Psoas muscle (tissue), 8 donors: ENCODE measurements at places on chromosomes 7 and 10.

DNA sequence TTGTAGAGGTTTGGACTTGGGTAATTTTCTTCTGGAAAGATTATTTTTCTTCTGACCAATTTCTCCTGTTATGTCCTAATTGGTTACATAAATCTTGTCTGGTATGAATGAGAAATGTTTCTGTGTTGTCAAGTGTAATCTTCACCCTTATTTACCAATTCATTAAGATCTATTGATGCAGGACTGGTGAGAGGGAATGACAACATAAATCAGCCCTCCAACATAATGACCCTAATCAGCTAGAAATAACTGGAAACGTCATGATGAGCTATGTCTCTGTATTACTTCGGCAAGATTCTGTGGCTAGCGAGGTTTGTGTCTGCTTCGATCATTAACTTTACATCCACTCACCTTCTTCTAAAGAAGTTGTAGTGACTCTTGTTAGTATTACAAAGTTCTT lies 3.5 kb downstream of the FOXP2 start:
- DNase-seq = no peak

GRCh38 chr7:47233996-47234395 lies 347.9 kb downstream of the TNS3 start:
- no peak for DNase-seq

DNA sequence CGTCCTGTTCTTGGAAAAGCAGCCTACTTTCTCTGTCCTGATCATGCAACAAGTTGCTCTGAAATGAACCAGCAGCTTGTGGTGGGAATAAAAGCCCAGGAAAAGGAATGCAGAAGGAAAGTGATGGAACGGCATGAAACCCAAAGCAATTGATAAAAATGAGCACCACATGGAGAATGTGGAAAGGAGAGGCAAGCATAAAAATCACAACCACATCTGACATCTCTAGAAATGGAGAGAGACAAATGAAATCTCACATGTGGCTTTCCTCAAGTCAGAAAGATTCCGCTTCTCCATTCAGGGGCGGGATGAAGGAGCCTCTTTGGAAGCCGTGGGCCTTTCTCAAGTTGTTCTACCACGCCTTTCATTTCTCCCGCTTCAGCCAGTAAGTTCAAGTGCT lies 631.7 kb upstream of the GALNT17 start:
- DNase-seq = no peak

DNA sequence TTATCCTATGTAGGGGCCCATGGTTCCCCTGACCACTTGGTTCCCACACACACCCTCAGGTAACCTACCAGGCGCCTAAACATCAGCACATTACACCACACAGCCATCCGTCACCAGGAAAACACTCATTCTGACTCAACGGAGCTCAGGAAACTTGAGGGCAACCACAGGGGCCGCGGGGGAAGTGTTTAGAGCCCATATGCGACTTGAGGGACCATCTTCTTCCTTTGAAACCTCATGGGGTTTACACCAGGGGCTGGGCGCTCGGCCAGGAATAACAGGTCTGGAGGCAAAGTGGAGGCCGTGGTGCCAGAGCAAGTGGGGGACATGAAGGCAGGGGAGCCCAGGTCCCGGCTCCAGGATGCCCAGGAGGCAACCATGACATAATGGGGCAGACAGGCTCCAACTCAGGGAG lies 1.5 kb downstream of the STX1A start:
- no peak for DNase-seq

- DNase-seq = no peak
Measured at GRCh38 chr10:88849234-88849633, 2.4 kb downstream of the ANKRD22 start.

GRCh38 chr10:42553064-42553407 lies 85.3 kb downstream of the ZNF33B start:
- DNase-seq = no peak

DNA sequence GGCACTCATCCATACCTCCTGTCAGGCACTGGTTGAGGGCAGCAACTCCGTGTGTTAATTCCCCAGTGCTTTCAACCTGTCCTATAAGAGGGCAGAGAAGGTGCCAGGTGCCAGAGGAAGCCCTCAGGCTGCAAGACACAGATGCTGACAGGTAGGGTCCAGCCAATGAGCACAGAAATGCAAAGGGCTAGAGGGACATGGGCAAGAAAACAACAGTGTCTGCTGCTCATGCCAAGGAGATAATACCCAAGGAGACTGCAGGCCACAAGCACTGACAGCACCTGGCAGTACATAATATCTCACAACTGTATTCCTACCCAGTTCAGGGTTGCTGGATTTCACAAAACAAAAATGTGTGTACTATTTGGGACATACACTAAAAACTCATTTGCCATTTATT lies 38.4 kb upstream of the TM9SF3 start:
- DNase-seq = no peak

DNA sequence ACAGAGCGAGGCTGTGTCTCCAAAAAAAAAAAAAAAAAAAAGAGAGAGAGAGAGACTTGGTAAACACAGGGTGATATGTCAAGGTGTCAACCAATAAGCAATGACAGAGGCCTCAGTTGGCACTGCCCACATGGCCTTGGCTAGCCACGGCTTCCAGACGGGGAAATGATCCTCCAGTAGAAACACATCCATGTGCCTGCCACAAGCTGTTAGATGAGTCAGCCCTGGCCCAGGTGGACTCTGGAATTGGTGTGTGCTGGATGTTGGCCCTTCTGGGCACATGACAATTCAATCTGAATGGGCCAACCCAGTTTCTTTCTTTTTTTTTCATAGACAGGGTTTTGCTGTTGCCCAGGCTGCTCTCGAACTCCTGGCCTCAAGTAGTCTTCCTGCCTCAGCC lies 13.7 kb downstream of the RFC2 start:
- DNase-seq = no peak

- no peak for DNase-seq
Measured at GRCh38 chr10:123331438-123331837, 177.2 kb downstream of the BUB3 start.

- no peak for DNase-seq
Measured at GRCh38 chr10:78815702-78816334, 252.9 kb upstream of the ZMIZ1 start.

DNA sequence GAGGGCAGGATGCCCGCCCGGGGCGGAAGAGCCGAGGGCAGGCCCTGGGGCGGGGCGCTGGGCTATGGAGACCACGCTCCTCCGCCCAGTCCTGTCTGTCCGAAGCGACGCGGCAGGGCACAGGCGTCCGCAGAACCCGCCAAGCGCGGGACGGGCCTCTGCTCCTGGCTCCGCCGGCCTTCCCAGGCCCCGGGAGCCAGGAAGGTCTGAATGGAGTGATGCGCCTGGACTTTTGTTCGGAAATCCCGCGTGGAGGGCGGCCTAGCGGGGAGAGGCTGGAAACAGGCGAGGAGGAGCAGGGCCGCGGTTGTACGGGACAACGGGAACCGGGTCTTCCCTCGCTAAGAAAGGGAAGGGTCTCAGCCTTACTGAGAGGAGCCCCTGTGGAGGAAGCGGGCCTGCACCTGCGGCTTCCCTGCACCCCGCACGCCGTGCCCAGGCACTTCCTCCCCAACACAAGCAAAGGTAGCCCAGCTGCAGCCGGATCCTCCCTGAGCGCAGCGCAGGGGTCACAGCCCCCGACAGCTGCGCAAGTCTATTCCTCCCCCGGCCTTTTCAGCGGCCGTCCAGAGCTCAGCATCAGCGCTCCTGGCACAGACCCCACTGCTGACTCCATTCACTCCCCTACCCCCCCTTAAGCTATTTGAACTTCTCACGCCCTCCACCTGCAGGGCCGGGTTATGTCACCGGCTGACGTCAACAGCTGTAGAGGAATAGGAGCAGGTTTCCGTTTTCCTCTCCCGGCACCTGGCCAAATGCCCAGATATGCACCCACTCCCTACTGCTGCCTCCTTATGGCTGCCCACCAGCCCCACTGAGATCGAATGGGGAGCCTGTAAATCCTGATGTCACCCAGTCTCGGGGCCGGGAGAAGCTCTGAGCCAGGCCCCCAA lies 143.2 kb upstream of the RET start:
- no peak for DNase-seq

DNA sequence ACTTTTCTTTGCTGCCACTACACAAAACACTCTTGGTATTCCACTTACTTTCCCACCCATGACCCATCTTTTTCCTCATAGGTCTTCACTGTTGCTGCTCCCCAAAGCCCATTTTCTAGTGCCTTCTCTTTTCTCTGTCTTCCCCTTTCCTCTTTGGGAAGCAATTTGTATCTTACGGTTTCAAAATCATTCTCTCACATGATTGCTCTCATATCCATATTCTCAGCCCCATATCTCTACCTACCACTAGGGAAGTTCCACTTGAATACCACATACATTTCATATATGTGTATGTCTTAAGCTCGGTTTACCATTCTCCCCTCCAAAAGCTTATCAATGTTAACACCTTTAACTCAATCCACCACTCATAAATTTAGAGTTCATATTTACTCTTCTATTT lies 3.2 kb upstream of the UBE2D1 start:
- no peak for DNase-seq

DNA sequence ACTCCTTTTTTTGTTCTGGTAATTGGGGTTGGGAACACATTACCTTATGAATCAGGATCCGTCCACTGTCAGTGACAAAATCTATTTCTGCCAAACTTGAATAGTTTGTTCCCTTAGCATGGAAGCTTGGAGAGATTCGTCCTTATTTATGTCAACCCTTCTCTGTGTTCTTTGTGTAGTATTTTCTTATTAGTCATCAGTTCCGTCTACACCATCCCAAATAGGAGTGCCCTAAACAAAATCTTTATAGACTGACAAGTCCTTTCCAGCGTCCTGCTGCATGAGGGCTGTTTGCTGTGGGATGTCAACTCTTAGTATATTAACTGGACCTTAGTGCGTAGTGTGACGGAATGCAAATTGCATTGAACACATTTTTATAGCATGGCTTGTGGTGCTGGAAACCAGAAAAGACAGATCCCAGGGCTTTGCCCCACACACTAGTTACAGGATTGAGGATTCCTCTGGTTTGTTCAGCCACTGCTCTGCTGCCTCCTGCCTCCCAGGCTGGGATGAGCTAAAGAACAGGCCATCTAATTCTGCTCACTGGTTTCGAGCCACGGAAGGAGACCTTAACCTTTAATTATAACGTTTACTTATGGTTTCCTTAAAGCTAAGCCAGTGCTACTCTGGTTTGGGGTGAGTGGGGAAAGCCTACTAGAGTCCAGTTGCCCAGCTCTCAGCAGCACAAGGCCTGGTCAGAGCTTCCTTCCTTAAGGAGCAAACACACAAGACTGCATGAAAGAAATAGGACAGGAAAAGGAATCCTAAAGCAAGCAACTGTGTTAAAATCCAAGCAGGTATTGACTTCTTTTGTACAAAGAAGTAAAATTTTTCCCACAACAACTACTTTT lies 194.4 kb downstream of the CCSER2 start:
- DNase-seq = no peak

DNA sequence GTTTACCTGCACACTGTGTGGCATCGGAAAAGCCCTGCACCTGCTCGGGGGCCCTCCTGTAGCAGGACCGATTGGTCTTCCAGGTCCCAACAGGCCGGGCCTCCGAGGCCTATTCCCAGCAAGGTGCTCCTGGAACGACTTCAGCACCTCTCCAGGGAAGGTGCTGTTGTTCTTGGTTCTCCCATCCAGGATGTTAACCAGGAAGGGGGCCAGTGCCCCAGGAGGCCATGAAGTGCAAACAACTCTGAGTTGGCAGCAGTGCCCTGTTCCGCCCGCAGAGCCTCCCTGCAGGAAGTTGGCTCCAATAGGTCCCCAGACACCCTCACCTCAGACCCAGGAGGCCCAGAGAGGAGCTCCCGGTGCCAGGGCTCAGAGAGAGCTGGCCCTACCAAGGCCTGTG lies 64.0 kb upstream of the DUSP5 start:
- peak; percentile 47 for DNase-seq

DNA sequence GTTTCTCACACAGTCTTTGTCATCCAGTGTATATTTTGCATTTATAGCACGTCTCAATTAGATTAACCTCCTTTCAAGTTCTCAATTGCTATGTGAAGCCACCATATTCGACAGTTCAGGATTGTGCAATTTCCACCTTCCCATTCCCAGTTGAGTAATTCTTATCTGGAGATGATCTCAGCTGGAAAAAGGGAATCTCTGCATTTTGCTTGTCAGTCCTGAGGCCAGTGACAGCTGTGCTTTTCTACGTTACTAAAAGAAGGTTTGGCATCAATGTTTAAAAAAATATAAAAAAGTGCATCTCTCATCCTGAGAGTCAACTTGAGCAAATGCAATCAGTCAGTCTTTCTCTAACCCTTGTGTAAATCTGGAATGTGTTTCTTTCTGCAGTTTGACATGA lies 247.7 kb downstream of the PRKG1 start:
- no peak for DNase-seq

DNA sequence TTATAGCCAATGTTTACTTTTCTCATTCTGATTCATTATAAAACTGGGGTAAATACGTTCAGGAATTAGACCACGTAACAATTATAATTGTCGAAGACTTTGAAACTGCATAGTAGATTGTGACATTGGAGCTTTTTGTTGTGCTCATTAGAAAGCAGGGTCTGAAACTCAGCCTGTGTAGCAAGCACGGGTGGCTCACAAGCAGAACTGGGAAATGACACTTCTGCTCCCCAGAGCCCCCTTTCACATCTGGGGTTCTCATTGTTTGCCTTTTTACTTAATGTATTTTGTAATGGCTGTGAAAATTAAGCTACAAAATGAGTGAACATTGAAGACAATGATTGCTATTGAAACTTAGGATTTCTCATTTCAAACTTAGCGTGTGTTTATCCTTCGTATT lies 72.9 kb downstream of the CDHR3 start:
- DNase-seq = no peak

DNA sequence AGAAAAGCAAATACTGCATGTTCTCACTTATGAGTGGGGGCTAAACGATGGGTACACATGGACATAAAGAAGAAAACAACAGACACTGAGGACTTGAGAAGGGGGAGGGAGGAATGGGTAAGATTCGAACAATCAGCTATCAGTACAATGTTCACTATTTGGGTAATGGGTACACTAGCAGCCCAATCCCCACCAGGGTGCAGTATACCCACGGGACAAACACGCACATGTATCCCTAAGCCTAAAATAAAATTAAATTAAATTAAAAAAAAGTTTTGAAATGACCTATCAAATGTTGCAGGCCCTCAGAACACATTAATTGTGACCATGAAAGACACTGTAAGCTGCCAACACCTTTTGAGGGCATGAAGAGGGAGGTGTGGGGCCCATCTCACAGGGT lies 316.0 kb downstream of the WDR37 start:
- no peak for DNase-seq

- DNase-seq = no peak
Measured at GRCh38 chr7:16982640-16983350, 101.0 kb upstream of the AGR3 start.

GRCh38 chr7:50397971-50398324 lies 52.2 kb downstream of the FIGNL1 start:
- no peak for DNase-seq

GRCh38 chr7:31493714-31494181 lies 20.1 kb upstream of the ITPRID1 start:
- DNase-seq = no peak

GRCh38 chr7:148708026-148708885 lies 9.6 kb downstream of the CUL1 start:
- DNase-seq = no peak
